ENCODE measurements at places on chromosomes 4 and X.

- no peak for DNase-seq
These were observed 38.6 kb downstream of the EGFL6 start for GRCh38 chrX:13607996-13608365.

GRCh38 chrX:11913001-11913400 is 155.0 kb downstream of the MSL3 start:
- no peak for DNase-seq

GRCh38 chr4:76991161-76991660 is 41.7 kb downstream of the SEPTIN11 start:
- no peak for DNase-seq

DNA sequence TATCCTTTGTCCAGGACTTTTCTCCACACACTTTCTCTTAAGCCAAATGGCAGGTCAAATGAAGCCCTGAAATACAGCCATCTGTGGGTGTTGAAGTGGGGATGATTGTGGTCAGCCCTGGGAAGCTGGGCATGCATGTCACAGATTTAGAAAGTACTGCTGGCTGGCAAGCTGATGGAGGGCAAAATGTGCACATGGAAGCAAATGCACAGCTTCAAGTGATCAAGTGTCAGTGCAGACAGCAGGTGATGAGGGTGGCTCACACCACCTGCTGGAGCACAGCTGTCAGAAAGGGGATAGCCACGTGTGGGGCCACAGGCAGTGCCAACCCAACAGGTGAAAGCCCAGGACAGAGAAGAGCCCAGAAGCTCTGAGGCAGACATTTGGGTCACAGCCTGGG is 40.3 kb upstream of the ATXN3L start:
- no peak for DNase-seq

- DNase-seq = no peak
These were observed 224.4 kb upstream of the GALNTL6 start for GRCh38 chr4:171588764-171589163.

- no peak for DNase-seq
These were observed 344.6 kb upstream of the CTSO start for GRCh38 chr4:156298230-156298629.

GRCh38 chr4:158102904-158103303 is 69.9 kb downstream of the GASK1B start:
- no peak for DNase-seq

GRCh38 chr4:1492142-1492457 is 85.9 kb upstream of the NKX1-1 start:
- DNase-seq = no peak

DNA sequence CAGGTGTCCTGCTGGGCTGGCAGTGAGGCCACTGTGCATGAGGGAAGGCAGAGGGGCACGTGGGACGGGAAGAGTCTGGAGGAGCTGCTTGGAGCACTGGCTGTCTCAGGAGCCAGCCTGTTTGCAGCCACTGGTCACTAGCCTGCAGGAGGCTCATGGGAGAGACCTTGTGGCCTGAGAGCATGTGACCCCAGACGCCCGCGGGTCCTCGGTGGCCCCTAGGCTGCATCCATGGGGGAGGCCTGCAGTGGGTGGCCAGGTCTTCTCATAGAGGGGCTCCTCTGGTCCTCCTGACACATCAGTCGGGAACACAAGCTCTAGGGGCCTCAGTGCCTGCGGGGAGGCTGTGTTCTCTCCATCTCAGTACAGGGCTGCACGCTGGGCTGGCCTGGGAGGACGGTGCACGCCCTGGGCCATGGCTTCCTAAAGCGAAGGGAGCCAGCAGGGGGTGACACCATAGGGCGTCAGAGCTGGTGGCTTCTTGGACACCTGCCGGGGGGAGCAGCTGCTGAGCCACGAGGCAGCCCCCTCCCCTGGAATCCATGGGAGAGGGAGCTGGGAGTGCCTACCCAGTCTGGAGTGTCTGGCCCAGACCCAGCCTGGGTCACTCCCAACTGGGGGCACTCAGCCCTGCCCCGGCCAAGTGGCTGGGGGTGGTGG is 12.3 kb downstream of the NAT8L start:
- no peak for DNase-seq

- no peak for DNase-seq
These were observed at the start of gene F11 for GRCh38 chr4:186265683-186266652. Gene F11, plus strand, starts transcription at chr4:186266189. Its CDS starts 948 bp downstream, at chr4:186267137.

GRCh38 chr4:169128902-169129301 is 118.8 kb upstream of the CBR4 start:
- no peak for DNase-seq

DNA sequence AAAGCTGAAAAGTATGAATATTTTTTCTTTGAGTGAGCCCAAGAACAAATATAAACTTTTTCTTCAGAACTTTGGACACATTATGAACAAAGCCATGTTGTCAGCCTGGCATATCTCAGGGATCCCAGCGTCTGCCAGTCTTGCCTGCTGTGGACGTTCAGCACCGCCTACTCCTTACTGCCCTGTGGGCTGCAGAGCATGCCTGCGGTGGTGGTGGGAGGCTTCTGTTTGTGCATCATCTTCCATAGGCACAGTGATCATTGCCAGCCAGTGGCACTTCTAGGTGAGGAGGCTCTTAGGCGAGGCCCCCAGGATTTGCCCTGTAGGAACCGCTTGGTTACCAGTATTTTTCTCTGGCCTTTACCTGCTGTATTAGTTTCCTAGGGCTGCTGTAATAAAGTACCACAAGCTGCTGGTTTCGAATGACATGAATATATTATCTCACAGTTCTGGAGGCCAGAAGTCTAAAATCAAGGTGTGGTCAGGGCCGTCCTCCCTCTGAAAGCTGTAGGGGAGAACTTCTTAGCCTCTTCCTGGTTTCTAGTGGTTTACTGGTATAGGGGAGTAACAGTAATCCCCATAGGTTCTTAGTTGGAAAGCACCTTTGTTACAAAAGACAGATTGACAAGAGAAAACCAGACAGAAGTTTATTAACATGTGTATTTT is 15.4 kb downstream of the ANXA3 start:
- no peak for DNase-seq

- DNase-seq = no peak
These were observed 54.5 kb downstream of the HTRA3 start for GRCh38 chr4:8323947-8324555.

DNA sequence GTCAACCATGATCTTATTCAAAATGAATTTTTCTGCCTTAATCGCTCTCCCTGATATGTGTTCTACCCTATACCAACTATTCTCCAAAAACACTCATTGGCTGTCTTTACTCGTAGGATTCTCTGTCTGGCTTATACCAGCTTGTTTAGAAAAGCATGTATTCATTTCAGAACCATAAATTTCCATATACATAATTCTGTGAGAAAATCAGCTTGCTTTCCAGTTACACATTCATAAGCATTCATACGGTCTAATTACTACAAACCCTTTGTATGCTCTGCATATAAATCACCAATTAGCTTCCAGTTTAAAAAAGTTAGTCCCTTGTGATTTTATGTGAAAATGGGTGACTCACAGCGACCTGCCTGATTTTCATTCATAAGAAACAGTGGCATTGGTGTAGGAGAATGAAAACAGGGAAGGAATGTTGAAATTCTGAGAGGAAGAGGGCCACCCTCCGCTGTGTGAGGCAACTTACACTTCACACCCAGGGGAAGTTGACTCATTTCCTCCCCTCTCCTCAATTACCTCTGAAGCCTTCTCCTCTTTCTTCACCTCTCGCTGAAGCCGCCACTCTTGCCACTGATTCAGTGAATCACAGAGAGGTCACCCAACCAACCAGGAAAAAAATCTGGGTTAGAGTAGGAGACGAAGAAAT is 63.3 kb downstream of the MEPE start:
- peak; percentile 7 for DNase-seq

GRCh38 chr4:127771535-127772275 is 10.4 kb upstream of the HSPA4L start:
- no peak for DNase-seq

DNA sequence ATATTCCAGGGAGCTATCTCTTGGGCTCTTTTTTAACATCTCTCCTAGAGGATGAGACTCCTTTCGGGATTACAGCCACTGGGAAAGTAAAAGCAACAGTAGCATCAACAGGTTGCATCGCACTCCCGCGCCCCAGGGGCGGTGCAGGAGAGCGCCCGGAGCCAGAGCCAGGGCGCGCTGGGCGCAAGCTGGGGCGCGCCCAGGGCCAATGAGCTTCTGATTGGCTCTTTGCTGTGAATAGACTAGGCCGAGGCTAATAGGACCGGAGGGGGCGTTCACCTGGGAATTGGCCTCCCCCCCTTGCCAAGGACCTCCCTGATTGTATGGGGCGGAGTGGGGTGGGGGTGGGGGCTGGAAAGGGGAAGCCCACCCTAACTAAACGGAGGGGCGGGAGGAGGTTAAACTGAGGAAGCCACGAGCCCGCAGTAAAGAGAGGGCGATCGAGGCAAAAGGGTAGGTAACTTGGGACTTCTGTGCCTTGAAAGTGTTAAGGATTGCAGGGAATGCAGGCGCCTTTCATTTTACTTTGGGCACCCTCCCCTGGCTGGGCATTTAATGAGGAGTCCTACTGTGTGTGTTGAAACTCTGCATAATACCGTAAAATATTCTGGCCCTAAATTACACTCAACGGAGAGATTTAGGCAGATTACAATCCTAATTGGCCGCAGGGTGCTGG is 1.1 kb upstream of the ATOH1 start:
- no peak for DNase-seq

GRCh38 chr4:136400829-136401228 is 1131.5 kb downstream of the PCDH18 start:
- DNase-seq = no peak

DNA sequence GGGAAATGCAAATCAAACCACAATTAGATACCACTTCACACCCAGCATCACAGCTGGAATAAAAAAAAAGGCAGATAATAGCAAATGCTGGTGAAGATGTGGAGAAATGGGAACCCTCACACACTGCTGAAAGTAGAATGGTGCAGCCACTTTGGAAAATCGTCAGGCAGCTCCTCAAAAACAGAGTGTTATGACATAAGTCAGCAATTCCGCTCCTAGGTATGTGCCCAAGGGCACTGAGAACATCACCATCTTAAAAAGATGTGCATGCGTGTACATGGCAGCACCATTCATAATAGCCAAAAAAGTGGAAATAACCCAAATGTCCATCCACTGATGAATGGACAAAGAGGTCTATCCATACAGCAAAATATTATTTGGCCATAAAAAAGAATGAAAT is 28.0 kb downstream of the HMX1 start:
- DNase-seq = no peak

DNA sequence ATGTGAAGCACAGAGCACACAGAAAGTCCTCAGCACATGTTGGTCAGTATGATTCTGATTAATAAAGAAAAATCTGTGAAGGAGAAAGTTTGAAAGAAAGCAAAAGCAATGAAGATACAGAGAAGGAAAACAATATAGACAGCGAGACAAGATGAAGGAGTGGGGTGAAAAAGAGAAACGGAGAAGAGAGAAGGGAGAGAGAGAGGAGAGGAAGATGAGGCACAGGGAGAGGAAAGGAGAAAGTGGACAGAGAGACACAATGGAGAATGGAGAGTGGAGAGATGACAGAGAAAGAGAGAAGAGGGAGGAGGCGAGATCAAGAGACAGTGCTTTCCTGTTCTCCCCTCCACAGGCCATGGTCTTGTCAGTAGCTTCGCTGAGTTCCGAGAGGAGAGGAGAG is 3.9 kb upstream of the KCND1 start:
- DNase-seq = no peak

DNA sequence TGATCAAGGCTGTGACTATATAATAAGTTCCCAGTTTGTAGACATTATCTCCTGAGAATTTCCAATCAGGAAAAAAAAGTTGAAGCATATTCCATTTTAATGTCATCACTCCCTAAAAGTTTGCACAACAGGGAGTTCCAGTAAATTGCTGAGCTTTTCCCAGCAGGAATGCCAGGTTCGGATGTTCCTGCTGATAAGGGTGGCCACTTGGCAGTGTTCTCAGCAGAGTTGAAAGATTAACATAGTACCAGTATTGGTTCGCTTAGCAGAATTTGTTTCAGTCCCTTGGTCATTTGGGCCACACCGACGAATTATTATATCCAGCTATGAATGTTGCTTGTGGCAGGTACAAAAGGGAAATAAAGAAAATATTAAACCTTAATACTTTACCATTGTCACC is 5.2 kb upstream of the CXCL2 start:
- no peak for DNase-seq

GRCh38 chrX:13939741-13940597 is 89.7 kb downstream of the GEMIN8 start:
- no peak for DNase-seq

DNA sequence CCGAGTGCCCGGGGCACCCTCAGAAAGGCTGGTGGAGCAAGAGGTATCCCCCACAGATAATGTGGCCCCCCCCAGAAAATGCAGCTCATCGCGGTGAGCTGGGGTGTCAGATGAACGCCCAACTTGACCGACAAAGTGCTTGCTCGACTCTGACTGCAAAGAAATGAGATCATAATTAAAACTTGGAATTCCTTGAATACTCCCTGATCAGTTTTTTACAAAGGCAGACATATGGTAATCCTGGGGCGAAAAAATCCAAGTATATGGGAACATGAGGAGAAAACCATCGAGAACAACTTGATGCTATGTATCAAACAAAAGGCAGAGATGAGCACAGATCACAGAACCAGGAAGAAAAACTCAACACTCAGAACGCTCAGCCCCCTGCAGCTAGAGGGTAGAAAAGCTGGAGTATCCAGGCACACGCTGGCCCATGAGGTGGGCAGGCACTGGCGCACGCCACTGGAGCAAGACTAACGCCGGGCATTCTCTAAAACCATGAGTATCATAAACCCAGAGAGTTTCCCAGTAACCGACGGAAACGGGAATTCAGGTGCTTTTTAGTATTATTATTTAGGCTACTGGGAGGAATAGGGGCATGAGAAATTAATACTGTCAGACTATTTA is 127.3 kb downstream of the AFAP1 start:
- DNase-seq = no peak

GRCh38 chr4:36712013-36712412 is 430.6 kb downstream of the DTHD1 start:
- no peak for DNase-seq

- DNase-seq = no peak
These were observed 1608.7 kb downstream of the STIM2 start for GRCh38 chr4:28469387-28469786.

DNA sequence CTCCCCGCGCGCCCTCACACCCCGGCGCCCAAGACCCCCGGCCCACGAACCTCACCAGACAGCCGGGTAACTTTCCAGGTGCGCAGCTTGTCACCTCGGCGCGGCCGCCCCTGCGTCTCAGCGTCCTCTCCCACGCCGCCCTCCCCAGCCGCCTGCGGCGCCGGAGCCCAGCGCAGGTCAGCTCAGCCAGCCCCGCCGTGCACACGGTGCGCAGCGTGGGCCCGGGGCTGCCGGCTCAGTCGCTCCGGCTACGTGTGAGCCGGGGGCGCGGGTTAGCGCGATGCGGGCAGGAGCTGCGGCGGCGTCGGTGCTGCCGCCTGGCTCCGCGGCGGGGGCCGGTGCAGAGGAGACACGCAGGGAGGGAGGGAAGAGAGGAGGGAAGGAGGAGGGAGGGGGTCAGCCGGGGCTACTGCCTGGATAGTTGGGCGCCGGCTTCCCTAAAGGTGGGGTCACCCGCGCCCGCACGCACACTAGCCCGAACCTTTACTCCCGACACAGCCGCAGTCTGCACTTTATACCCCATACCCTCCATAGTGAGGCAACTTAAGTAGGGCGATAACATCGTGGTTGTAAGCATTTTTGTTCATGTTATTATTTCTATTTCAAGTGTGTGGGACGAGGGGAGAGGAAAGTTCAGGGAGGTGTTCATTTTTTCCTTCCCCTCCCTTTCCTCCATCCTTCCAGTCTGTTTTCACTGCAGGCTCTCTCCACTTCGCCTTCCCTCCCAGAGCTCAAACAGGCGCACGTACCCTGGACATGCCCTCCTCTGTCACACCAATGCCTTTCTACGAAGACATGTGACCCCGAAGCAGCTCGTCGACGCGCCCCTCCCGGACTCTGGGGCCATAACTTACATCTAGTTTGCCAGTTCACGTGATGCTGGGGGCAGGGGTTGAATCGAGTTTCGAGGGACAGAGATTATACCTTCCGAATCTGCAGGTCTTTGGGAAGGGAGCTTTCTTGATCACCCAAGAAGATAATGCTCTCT is at the start of gene PRKG2:
PRKG2 (minus strand) TSS at position 342 of the 988 bp plus-strand sequence. CDS start 10,175 bp downstream, outside the sequence.
- DNase-seq = no peak
